ENCODE measurements at places on chromosomes 12 and 14.

DNA sequence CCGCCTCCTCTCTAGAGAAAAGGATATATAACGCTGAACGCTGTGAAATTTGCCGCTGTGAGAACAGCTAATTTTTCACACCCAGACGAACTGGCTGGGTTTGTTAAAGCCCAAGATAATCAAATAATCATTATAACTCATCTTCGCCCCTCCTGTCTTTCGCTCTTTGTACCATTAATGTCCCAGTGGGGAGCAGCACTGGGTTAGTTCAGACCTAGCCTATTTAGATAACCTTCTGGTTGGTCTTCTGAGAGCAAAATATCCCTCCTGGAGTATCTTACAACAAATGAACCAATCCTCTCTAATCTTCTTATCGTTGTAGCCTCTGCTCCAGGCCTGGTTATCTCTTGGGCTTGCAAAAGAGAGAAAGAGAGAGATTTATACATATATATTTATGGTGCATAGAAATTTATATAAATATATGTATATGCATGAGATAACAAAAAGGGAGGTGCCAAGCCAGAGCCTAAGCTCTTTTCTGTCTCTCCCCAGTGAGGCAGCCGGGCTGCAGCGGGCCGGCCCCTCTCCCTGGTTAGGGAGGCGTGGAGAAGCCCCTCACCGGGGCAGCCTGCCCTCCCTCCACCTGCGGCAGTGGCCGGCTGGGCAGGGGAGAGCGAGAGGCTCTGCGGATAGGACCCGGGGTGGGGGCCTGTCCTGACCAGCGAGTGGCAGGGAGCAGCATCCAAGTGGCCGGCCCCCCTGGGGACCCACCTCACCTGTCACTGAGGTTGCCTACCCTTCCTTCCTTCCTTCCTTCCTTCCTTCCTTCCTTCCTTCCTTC lies 202.0 kb upstream of the LHX5 start:
- no peak for DNase-seq

DNA sequence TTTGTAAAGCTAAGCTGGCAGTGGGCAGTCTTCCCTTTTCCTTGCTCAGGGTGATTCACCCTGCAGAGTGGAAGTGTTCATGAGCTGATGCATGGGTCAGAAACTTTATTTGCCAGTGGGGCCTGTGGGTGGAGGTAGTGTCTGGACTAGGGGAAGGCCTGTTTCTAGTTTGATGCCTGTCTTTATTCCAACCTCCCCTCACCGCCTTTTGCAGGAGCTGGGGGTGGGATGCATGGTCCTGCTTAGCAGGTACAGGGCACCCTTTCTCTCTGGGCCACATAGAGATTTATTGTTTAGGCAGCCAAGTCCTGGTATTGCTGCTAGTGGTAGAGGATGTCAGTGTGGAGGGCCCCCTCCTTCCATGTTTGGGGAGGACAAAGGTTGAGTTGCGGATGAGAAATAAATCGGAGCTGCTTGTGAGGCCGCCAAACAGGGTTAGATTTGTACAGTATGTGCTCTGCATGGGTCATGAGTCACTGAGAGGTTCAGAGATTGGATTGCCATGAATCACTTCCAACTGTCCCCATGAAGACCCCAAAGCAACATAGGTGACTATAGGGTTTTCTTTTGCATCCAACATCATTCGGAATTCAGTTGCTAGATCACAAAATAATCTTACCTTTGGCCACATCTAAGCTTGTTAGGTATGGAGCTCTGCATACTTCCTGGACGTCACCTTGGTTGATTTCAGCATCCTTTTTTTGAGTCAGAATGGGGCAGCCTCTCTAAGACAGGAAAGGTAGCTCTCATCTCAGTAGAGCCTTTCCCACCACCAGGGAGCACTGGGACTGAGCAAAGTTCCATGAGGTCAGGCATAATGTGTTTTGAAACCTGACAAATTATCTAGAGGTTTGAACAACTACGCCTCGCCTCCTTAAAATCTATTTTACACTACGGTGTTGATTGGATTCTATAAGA lies 8.8 kb downstream of the SMOC1 start:
- DNase-seq, result no peak

DNA sequence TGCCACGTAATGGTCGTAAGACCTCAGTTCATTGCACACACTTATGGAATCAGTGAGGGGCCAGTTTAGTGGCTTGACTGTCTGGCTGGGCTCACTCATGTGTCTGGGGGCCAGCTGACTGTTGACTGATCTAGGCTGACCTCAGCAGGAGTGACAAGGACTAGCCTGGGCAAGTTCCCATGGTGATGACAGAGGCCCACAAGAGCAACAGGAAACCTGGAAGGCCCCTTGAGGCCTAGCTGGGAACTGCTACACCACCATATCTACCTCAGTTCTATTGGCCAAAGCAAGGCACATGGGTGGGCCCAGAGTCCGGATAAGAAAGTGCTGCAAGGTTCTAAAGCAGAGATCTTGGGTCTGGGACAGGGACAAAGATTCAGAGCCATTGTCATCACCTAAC lies 21.3 kb upstream of the RFLNA start:
- DNase-seq, result no peak

DNA sequence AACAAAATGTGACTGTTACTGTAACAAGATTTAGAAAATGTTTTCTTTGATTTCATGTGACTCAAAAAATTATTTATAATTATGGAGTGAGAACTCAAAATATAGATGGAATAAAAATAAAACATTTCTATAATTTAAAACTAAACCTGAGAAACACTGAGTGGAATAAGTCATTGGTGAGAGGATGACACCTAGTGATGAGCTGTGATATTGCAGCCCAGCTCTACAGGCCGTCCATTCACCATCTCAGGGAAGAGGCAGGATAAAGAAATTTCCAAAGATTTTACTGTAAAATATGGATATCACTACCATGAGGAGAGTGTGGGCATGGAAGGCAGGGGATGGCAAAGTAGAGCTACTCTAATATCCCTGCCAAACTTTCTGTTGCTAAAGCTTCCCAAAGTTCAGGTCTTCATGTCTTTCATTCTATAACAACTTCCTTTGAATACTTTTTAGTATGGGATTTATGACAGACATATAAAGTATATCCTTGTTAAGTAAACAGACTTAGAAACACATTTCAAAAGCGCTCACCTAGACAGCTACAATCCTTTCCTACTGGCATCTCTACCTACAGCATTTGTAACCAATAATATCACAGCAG lies 308.0 kb downstream of the ITPR2 start:
- peak; percentile 3 for DNase-seq

DNA sequence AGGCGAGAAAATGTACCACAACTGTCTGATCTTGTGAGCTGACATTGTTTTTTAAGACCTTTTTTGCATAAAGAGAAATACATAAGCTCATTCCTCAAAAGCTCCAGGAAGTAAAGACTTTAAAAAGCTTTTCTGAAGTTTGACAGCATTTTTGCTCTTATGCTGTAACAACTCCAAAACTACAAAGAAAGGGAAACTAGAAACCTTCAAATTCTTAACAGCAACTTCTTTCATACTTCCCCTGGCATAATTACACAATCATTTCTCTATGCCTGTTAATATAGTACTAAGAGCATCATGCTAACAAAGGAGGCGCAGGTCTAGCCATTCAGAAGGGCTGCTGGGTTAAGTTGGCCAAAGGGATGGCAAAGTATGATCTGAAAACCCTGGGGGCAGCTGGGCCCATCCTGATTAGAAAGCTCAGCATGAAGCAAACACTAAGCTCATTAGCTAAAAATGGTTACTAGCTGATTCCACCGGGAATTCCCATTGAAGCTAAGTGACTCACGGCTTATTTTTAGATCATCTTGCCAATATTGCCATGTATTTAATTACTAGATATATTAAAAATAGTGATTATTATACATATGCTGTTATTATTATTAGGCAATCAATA lies 26.1 kb upstream of the ANP32D start:
- DNase-seq, result no peak

- DNase-seq, result no peak
These were observed 65.8 kb downstream of the GALNT16 start for GRCh38 chr14:69325646-69326265.

- no peak for DNase-seq
These were observed 1.0 kb downstream of the PRPF39 start for GRCh38 chr14:45084946-45085346.

DNA sequence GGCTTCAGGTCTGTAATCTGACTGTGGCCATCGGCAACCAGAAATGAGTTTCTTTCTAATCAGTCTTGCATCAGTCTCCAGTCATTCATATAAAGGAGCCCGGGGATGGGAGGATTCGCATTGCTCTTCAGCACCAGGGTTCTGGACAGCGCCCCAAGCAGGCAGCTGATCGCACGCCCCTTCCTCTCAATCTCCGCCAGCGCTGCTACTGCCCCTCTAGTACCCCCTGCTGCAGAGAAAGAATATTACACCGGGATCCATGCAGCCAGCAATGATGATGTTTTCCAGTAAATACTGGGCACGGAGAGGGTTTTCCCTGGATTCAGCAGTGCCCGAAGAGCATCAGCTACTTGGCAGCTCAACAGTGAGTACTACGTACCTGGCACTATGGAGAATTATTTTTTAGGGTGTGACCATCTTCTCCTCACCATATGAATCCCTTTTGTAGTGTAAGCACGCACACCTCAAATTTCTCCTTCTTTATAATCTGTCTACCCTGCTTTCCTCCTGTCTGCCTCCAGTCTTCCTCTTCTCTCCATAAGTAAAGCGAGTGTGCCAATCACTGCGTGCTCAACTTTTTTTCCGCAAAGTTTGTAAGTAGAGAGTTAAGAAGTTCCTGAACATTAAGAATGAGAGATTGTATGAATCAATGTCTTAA lies at the start of gene TPH2:
TSS of gene TPH2 (plus strand) at position 118 of the 658 bp plus-strand sequence. CDS start at position 260, 142 bp downstream.
- peak; percentile 14 for DNase-seq

DNA sequence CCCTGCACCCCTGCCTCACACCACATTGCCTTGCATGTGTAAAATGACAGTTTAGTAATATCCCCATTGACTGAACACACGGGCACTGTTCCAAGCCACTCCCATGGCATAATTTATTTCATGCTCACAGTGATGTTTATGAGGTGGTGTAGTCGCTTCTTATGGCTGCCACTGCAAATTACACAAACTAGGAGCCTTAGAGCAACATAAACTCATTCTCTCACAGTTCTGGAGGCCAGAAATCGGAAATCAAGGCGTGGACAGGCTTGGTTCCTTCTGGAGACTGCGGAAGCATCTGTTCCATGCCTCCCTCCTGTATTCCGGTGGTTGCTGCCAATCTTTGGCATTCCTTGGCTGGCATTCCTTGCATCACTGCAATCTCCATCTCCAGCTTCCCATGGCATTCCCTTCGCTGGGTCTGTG lies 97.3 kb downstream of the RIN3 start:
- DNase-seq, result no peak

GRCh38 chr14:44396226-44396625 lies 110.9 kb downstream of the FSCB start:
- DNase-seq, result no peak

DNA sequence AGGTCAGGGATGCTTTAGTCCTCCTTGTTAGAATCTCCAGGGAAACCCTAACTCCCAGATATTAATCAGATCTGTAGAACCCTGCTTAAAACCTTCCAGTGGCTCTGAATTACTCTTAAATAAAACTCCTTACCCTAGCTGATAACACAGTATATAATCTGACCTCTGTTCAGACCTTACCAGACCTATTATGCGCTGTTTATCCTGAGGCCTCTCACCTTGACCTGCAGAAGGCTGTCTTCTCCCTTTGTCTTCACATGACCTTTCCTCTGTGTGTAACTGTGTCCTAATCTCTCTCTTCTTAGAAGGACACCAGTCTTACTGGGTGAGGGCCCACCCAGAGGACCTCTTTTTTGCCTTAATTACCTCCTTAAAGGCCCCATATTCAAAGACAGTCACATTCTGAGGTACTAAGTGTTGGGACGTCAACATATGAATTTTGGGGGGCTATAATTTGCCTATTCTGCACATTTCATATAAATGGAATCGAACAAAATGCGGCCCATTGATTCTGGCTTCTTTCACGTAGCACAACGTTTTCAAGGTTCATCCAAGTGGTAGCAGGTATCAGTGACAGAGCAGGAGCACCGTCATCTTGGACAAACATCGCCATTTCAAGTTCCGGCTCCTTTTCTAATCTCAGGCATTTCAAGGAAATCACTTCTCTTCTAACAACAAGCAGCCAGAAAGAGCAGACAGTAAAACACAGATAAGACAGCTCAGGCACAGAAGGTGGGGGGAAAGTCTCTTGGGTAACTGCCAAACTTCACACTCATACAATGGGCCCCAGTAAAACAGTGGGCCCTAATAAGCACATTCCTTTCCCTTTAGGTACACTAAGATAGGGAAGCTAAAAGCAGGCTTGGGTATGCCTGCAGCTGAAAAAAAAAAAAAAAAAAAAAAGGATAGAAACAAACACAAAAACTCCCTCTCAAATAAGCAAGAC lies 200.2 kb upstream of the NUDT4 start:
- no peak for DNase-seq

DNA sequence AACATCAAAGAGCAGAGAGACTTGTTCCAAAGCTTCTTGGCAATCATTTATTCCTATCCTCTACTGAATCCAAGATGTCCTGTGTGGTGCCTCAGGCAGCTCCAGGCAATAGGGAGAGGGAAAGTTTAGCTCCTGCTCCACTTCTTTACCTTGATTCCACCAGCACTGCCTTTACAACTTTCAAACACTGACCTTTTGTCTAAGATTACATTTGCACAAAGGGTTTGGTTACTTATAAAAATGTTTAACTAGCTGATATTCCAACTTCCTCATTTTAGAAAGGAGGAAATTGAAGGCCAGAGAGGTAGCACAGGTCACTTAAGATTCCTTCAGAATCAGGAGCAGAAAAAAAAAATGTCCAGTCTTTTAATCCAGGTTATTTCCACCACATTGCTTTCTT lies 192.7 kb downstream of the BTG1 start:
- no peak for DNase-seq

- no peak for DNase-seq
These were observed 35.3 kb upstream of the CSRNP2 start for GRCh38 chr12:51118706-51119105.

DNA sequence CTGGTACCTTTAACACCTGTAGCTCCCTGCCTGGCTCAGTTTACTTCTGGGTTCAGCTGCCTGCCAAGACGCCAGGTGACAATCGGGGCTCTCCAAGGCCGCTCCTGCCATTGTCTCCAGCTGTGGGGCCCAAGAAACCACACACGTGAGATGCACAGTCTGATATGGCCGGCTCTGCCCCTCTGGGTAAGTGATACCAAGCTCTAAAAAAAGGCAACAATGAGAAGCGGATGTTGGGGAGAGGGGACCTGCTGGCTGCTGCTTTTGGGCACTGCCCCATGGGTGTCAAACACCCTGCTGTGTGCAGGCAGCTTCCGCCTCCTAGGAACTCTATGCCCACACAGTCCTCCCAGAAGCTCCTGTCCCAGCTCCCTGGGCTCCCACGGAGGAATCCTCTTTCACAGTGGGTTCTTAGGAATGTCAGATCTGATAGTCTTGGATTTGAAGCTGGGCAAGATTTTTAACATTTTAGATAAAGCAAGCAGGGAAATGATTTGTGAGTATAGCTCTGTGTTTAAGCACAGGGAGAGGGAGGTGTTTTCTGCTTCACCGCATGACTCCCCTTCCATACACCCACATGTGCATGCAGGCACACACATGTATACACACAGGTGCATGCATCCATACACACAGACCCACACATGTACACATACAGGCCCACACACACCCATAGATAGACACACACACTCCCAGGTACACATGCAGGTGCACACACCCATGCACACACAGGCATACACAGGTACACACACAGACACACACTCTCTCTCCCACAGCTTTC lies 1135.8 kb downstream of the BCL11B start:
- DNase-seq, result no peak

Data from T1000 (cell line).